H1 (cell line): ENCODE measurements at places on chromosomes 4 and X. TPM values are rescaled to one million over a fixed set of nuclear protein-coding genes. Genes with fewer than 3 reads are reported as not detected.

DNA sequence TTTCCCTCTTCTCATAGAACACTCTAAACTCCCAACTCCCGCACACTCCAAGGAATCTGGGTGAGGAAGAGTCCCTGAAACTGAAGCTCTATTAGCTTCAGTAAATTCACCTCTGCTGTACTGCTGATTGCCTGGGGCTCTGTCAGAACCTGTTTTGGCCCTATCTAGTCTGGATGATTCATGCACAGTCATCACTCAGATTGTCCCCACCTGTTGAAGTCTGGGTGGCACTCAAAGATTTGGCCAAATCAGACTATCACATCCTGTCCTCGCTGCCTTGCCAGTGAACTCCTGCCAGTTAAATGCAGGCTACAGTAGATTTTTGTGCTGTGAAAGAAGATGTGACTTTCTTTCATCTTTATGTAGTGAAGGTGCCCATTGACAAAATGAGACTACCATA, 63.5 kb upstream of the EMCN start:
- H3K36me3 ChIP-seq = no peaks in the 10 kb centered on the region
- no peak overlapping the region for H3K27ac ChIP-seq
- no peaks in the 10 kb centered on the region for H3K4me1 ChIP-seq
- no peak for DNase-seq
- H3K27me3 ChIP-seq = no peaks in the 10 kb centered on the region

DNA sequence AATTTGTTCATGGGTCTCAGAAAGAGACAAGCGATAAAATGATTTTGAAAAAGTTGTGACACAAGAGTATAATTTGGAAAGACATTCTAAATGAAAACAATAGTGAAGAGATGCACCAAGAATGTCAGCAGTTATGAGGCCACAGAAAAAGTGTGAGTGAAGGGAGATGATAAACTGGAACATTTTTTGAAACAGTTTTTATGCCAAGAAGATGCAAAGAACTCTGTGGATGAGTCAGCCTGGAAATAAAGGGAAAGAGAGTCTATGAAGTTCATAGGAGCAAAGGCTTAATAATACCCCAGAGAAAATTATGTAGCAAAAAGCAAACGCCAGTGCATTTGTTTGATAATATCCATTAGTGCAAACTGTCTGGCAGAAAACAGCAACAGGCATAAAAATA, 188.4 kb upstream of the TBC1D9 start:
- DNase-seq = no peak
- H3K27ac ChIP-seq = no peak overlapping the region
- H3K36me3 ChIP-seq = no peaks in the 10 kb centered on the region
- H3K4me3 ChIP-seq = no peak overlapping the region
- H3K27me3 ChIP-seq = no peaks in the 10 kb centered on the region

DNA sequence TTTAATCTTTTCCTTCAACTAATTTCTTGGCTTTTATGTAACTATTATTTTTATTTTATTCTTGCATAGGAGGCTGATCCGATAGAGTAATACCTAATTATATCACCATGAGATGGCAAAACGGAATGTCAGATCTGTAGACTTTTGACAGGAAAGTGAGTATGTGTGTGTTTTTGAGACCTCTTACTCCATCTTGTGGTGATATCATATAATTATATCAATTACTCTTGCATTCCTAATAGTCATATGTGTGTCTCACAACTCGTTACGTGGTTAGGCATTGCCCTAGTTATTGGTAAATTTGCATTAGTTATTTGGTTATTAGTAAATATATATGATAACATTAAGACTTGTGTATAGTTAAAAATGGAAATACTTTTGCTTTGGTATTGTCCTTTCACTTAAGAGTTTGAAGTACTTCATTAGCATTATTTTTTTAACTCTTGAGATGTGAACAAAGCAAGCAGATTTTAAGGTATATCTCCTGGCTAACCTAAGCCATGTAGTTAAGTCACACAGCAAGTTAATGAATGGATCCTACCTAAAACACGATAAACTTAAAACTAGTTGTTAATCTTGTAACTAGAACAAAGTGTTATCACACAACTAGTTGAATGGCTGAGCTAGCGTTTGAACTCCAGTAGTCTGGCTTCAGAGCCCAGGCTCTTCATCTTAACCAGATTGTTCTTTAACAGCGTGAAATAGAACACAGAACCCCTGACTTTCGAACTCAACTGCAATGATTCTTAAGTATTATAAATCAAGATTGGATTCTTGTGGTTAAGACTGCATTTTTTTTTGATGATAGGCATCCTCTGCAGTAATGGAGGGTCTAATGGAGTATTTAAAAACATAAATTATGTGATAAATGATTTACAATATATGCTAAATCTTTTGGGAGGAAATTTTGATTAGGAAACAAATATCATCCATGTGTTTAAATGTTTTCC, 67.1 kb downstream of the PGRMC2 start:
- no peaks in the 10 kb centered on the region for H3K4me1 ChIP-seq
- no peak overlapping the region for H3K27ac ChIP-seq
- no peaks in the 10 kb centered on the region for H3K36me3 ChIP-seq
- no peak overlapping the region for H3K4me3 ChIP-seq
- H3K27me3 ChIP-seq = no peaks in the 10 kb centered on the region
- DNase-seq = no peak

- DNase-seq = no peak
- peaks cover 2% of the 10 kb centered on the region; the same call in 1 of the 2 replicates for H3K27me3 ChIP-seq
- no peaks in the 10 kb centered on the region for H3K4me1 ChIP-seq
- no peaks in the 10 kb centered on the region for H3K36me3 ChIP-seq
- H3K4me3 ChIP-seq = no peak overlapping the region
- H3K27ac ChIP-seq = no peak overlapping the region
Observed at GRCh38 chrX:149717803-149718202, 5.9 kb downstream of the MAGEA11 start.

- peaks cover 40% of the 10 kb centered on the region for H3K27me3 ChIP-seq
- no peak for DNase-seq
- peaks cover 8% of the 10 kb centered on the region; the same call in 1 of the 2 replicates for H3K4me1 ChIP-seq
Observed at GRCh38 chr4:2044119-2044485, 15.0 kb upstream of the NAT8L start.

GRCh38 chr4:61520681-61521160, 320.6 kb downstream of the ADGRL3 start:
- peaks cover 7% of the 10 kb centered on the region for H3K4me1 ChIP-seq
- DNase-seq = no peak
- H3K27ac ChIP-seq = no peak overlapping the region
- no peaks in the 10 kb centered on the region for H3K27me3 ChIP-seq
- H3K36me3 ChIP-seq = no peaks in the 10 kb centered on the region
- H3K4me3 ChIP-seq = no peak overlapping the region

- H3K27ac ChIP-seq = no peak overlapping the region
- no peaks in the 10 kb centered on the region for H3K4me1 ChIP-seq
- H3K4me3 ChIP-seq = no peak overlapping the region
- H3K36me3 ChIP-seq = no peaks in the 10 kb centered on the region
- DNase-seq = peak; percentile 52
Observed at GRCh38 chrX:4547213-4547836, 833.9 kb upstream of the PRKX start.

- no peak for DNase-seq
- no peaks in the 10 kb centered on the region for H3K4me1 ChIP-seq
- no peak overlapping the region for H3K4me3 ChIP-seq
- no peaks in the 10 kb centered on the region for H3K27me3 ChIP-seq
- no peak overlapping the region for H3K27ac ChIP-seq
- H3K36me3 ChIP-seq = no peaks in the 10 kb centered on the region
Observed at GRCh38 chr4:98961770-98962169, 32.8 kb upstream of the EIF4E start.

GRCh38 chr4:106165351-106166010, 150.5 kb downstream of the TBCK start:
- H3K4me3 ChIP-seq = no peak overlapping the region
- H3K4me1 ChIP-seq = no peaks in the 10 kb centered on the region
- no peaks in the 10 kb centered on the region for H3K36me3 ChIP-seq
- H3K27me3 ChIP-seq = no peaks in the 10 kb centered on the region

DNA sequence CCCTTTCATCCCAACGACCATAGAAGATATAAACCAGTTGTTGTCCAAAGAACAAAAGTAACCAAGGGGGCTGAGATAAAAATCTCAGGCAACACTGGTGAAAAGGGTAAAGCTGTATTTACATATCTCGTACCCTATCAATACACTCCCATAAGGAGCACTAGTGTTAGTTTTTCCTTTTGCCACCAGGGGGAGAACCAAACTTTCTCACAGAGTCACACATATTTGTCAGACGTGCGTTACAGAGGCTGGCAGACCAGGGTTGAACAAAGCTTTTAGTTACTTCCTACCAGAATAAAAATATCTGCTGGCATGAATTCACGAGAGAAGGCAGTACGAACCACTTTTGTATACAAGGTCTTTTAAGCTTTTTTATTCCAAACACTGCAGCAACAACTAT, 88.3 kb downstream of the AMELX start:
- H3K4me3 ChIP-seq = no peak overlapping the region
- no peaks in the 10 kb centered on the region for H3K27me3 ChIP-seq
- no peaks in the 10 kb centered on the region for H3K36me3 ChIP-seq
- no peaks in the 10 kb centered on the region for H3K4me1 ChIP-seq
- DNase-seq = no peak
- H3K27ac ChIP-seq = no peak overlapping the region

DNA sequence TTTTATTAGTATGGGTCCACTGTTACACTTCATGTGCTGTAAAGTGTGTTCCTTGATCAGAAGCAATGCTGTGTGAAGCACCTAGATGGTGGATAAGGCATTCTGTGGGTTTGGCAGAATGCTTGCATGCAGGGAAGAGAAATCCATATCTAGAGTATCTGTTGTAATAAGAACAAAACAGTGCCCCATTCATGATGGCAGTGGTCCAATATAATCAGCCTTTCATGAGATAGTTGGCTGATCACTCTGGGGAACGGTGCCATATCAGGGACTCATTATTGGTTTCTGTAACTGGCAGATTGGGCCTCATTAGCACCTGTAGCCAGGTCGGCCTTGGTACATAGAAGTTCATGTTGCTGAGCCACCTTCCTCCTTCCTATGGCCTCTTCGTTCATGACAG, 28.7 kb downstream of the STIM2 start:
- H3K4me1 ChIP-seq = no peaks in the 10 kb centered on the region
- no peak overlapping the region for H3K27ac ChIP-seq
- no peak for DNase-seq
- no peaks in the 10 kb centered on the region; the same call in 1 of the 2 replicates for H3K36me3 ChIP-seq
- no peak overlapping the region for H3K4me3 ChIP-seq

- H3K36me3 ChIP-seq = no peaks in the 10 kb centered on the region
- H3K27ac ChIP-seq = no peak overlapping the region
- H3K4me1 ChIP-seq = peaks cover 4% of the 10 kb centered on the region; the same call in 1 of the 2 replicates
Observed at GRCh38 chr4:87961993-87962392, 13.5 kb upstream of the SPP1 start.

GRCh38 chrX:150731795-150732194, 38.6 kb downstream of the MTMR1 start:
- no peak overlapping the region for H3K4me3 ChIP-seq
- no peaks in the 10 kb centered on the region for H3K4me1 ChIP-seq
- no peaks in the 10 kb centered on the region for H3K27me3 ChIP-seq
- no peak overlapping the region for H3K27ac ChIP-seq
- no peak for DNase-seq
- no peaks in the 10 kb centered on the region for H3K36me3 ChIP-seq

DNA sequence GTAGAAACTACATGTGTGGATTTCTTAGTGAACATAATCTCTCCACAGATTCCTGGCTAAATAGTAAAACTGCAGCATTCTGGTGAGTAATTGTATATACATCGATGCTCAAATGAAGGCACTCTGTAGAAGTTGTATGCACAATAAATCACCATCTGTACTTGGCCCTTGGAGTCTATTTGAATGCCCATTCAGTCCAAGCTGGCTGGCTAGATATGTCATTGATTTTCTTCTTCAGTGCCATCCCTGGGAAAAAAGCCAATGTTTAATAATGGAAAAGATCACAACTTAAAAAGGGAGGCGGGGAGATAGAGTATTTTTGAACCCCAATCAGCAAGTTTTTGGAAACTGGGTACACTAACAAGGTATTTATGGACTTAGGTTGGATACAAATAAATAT, 381.0 kb upstream of the TEX13C start:
- no peak overlapping the region for H3K27ac ChIP-seq
- no peaks in the 10 kb centered on the region for H3K36me3 ChIP-seq
- no peak overlapping the region for H3K4me3 ChIP-seq
- no peaks in the 10 kb centered on the region for H3K27me3 ChIP-seq
- H3K4me1 ChIP-seq = no peaks in the 10 kb centered on the region
- DNase-seq = no peak

GRCh38 chr4:7624396-7624980, 189.8 kb upstream of the PSAPL1 start:
- H3K27me3 ChIP-seq = no peaks in the 10 kb centered on the region
- no peaks in the 10 kb centered on the region for H3K36me3 ChIP-seq
- no peak overlapping the region for H3K4me3 ChIP-seq
- no peak for DNase-seq
- no peak overlapping the region for H3K27ac ChIP-seq

- no peaks in the 10 kb centered on the region for H3K36me3 ChIP-seq
- no peaks in the 10 kb centered on the region for H3K4me1 ChIP-seq
- no peak overlapping the region for H3K27ac ChIP-seq
- H3K4me3 ChIP-seq = no peak overlapping the region
Observed at GRCh38 chrX:46864606-46865005, 27.8 kb downstream of the RP2 start.

GRCh38 chr4:38152721-38153386, 192.7 kb downstream of the PTTG2 start:
- H3K27ac ChIP-seq = no peak overlapping the region
- no peaks in the 10 kb centered on the region for H3K4me1 ChIP-seq
- no peaks in the 10 kb centered on the region for H3K27me3 ChIP-seq
- no peak for DNase-seq
- H3K4me3 ChIP-seq = no peak overlapping the region

DNA sequence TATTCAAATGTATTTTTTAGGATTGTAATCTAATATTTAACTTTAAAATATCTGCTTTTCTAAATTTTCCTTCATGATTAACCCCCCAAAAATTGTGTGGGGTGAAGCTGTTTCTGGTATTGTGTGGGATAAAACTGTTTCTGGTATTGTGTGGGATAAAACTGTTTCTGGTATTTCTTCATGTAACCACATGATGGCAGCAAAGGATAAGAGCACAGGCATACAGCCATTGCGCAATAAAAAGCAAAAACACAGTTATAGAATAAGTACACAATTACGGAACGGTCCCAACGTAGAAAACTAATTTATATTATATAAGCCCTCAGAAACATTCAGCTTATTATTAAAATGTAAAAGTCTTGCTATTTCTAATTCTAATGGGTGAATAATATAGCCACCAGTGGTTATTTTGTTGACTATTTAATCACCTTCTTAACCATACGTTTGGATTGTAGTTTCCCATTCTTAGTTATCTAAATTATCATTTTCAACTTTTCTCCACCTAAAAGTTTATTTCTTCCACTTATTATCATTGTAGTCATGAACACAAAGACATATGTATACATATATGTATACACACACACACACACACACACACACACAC, 333.9 kb upstream of the FSTL5 start:
- no peak for DNase-seq
- H3K4me1 ChIP-seq = no peaks in the 10 kb centered on the region
- no peak overlapping the region for H3K4me3 ChIP-seq
- no peak overlapping the region for H3K27ac ChIP-seq

The CAPN6 gene
- 10.6 and 10.8 TPM in 2 replicates for total RNA-seq

The CNOT6L gene
- 21.9 and 22.4 TPM in 2 replicates for total RNA-seq

The RAI2 gene
- total RNA-seq = 1.6 and 2.0 TPM in 2 replicates

The ANKRD17 gene
- total RNA-seq = 87.1 and 93.7 TPM in 2 replicates

The TLR2 gene
- 1.3 and 1.5 TPM in 2 replicates for total RNA-seq

The USP17L25 gene
- not detected in 2 replicates for total RNA-seq

The CDKL2 gene
- total RNA-seq = 1.4 and 2.1 TPM in 2 replicates

The DNAAF6 gene
- not detected in 2 replicates for total RNA-seq
